Glutamatergic neuron (in vitro differentiated cells): ENCODE measurements at places on chromosomes 1 and 21.

DNA sequence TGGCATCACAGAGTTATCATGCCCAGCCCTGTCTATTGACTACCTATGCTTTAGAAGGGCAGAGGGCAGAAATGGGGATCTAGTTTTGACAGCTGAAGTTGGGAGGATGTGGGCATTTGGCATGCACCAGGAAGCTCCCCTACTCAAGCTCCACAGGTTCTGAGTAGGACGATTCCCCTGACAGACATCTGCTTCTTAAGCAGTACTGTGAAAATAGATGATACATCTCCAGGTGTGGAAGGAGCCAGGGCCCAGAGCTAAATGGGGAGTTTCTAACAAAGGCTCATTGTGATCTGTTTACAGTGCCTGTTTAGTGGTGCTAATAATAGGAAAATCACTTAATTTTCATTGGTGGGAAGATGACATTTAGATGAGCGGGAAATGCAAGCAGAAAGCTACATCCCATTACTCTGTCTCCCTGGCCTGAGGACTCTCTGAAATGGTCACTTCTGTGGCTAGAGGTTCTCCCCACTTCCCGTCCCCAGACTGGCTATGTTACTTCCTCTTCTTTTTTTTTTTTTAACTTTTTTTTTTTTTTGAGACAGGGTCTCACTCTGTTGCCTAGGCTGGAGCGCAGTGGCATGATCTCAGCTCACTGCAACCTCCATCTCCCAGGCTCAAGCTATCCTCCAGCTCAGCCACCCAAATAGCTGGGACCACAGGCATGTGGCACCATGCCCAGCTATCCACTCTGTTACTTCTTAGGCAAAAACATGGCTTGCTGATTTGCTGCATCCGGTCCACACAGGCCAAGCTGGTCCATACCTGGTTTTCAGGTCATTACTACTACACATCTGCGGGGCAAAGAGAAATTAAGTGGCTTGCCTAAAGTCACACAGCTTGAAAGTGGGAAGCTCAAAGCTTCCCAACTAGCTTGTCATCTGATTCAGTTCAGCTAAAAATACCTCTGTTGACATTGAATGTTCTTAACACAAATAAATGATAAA is 23.2 kb upstream of the CNIH3 start:
- DNase-seq, result no peak

DNA sequence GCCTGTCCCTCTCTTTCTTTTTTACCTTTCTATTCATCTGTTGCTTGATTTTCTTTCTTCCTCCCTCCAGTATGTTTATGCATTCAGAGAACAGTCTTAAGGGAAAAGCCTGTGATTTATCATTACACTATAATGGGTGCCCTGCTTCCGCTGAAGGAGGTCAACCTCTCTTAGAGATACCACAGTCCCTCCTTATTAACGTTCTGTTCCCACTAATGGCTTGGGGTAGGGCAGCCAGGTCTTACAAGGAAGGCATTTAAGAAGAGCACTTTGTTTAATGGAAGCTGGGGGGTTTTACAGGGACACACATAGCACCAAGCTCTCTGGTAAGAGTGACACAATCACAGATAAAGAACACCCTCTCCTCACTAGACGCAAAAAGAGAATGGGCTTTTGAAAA is 523.5 kb downstream of the NUF2 start:
- no peak for DNase-seq

DNA sequence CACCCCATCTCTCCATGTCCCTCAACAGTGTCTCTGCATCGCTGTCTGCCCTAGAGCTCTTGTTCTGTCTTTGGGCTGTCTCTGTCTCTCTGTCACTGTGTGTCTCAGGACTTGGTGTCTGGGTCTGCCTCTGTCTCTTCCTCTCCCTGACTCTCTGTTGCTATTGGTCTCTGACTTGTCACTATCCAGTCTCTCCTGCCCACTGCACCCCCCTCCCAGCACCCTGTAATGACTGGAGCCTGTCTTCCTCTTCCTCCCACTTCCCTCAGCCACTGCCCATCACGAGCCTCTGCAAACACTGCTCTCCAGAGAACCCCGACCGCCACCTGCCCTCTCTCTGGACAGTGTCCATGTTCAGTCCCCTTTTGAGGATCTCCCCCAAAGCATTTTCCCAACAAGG is 12.1 kb downstream of the PEAR1 start:
- no peak for DNase-seq

- DNase-seq, result no peak
Measured at GRCh38 chr1:115199416-115200132, 110.3 kb upstream of the TSPAN2 start.

- DNase-seq, result no peak
Measured at GRCh38 chr1:174890024-174890423, 109.7 kb upstream of the CACYBP start.

DNA sequence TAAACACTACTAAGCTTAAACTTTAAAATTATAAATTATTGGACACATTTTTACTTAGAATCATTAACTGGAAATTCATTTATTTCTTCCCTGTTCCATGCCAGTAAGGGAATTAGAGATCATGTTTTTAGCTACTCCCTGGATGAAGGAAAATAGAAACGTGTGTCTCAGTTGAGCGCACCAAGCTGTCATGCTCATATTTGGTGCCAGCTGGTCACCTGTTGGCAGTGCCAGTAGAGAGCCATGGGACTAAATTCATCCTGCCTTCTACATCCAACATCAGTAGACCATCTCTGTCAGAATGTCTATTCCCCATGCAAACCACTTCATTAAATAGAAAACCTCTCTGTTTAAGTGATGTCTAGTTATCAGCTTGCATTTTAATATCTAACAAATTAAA is 17.4 kb upstream of the SLC22A15 start:
- no peak for DNase-seq

DNA sequence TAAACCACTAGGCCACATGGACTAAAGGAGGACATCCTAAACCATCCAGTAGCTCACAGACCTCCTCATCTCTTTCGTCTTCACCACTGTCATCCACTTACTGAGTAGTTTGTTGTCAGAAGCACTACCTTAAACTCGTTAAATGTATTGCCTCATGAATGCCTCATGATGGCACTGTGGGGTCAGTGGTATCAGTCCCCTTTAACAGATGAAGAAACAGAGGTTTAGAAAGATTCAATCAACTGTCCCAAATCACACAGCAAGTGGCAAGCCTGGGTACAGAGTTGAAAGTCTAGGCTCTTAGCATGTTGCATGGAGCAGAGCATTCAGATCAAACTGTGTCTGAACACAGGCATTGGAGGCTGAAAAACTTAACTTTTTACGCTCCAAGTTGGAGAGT is 183.6 kb upstream of the KIAA0040 start:
- DNase-seq, result no peak

DNA sequence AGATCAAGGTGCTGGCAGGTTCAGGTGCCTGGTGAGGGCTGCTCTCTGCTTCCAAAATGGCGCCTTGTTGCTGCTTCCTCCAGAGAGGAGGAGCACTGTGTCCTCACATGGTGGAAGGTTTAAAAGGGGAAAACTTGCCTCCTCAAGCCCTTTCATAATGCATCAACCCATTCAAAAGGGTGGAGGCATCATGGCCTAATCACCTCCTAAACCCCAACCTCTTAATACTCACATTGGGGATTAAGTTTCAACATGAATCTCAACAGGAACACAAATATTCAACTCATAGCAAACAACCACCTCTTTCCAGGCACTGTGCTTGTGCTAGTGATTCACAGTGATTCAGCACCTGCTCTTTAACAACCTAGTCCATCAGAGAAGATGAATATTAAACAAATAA is 4.2 kb downstream of the S100A12 start:
- no peak for DNase-seq

DNA sequence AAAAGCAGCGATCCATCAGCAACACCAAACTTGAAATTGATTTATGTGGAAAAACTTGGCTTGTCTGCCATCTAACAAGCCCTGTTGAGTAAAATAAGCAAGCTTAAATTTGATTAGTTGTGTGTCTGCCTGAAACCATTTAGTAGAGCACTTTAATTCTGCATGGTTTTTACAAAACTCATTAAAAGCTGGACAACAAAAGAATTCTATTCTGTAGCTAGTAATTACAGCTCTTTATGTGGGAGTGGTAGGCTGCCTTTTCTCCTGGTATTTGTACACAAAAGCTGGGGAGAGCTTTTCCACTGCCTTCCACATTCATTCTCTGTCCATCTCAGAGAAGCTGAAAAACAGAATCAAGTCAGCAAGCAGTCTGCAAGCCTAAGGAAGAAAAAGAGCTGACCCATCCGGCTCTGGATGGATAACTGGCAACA is 1.7 kb downstream of the ETS2 start:
- no peak for DNase-seq

DNA sequence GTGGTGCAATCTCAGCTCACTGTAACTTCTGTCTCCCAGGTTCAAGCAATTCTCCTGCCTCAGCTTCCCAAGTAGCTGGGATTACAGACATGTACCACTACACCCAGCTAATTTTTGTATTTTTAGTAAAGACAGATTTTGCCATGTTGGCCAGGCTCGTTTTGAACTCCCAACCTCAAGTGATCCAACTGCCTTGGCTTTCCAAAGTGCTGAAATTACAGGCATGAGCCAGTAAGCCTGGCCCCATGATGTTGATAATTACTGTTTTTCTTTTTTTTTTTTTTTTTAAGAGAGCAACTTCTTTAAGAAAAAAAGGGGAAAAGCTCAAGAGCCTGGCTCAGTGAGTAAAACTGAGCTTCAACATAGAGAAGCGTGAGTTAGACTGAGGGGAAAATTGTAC is 9.6 kb upstream of the SOAT1 start:
- no peak for DNase-seq

DNA sequence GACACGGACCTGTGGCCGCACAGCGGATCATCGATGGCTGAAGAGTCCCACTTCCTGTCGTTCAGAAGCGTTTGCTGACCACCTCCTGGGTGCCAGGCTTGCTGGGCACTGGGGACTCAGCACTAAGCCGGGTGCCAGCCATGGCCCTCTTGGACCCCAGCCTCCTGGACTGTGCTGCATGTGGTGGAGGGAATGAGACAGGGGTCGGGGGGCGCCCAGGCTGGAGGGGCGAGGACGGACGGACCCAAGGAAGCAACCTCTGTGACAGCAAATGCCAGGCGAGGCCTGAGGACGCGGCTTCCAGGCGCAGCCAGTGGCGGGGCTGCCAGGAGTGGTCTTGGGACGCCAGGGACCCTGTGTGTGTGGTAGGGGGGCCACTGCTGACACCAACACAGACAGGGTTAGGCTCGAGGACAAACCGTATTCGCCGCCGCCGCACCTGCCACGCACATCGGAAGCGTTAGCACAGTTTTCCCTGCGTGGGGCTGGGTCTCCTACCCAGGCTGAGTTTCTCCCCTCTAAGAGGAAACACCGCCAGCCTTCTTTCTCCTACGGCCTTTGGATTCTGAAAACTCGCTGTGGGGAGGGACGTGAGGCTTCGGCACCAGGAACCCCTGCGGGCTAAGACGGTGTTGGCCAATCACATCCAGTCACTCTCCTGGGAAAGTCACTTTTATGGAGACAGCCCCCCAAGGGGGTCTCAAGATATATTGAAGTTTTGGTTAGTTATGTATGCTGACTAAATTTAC is 3.1 kb upstream of the MXRA8 start:
- DNase-seq, result no peak

GRCh38 chr1:8364528-8365442 is 46.9 kb downstream of the SLC45A1 start:
- no peak for DNase-seq

GRCh38 chr1:74498901-74499300 is 13.5 kb downstream of the LRRC53 start:
- DNase-seq, result no peak

DNA sequence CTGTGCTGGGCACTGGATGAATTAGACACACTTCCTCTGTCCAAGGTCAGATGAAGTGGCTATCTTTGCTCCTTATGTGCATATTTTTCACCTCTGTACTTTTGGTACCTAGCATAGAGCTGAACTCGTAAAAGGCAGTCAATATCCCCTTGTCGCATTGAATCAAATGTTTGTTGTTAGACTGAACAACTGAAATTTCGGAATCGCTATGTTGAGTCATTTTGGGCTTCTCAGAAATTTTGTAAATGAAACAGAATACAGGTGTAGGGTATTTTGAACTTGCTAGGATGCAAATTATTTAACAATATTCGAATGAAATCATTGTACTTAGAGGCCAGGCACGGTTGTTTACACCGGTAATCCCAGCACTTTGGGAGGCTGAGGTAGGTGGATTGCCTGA is 48.0 kb downstream of the PDE4B start:
- no peak for DNase-seq

- DNase-seq, result no peak
Measured at GRCh38 chr1:220189750-220190347, 82.4 kb downstream of the RAB3GAP2 start.

- DNase-seq, result no peak
Measured at GRCh38 chr1:43510621-43511020, 20.1 kb upstream of the PTPRF start.

DNA sequence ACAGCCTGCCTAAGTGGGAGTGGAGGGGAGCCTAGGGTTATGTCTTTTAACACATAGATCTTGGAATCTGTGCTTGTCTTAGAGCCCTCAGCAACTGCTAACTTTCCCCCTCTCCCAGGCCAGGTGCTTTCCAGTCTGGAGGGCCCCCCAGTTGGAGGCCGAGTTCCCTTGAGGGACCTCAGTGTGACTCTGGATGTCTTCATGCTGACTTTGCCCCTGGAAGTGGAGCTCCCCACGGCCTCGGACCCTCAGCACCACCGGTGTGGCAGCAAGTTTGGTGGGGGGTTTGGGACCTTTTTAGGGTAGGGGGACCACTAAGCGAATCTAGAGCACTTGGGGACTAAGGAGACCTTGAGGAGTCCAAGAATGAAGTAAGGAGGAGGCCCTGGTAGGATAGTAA is 22.9 kb downstream of the HYI start:
- DNase-seq, result no peak

- no peak for DNase-seq
Measured at GRCh38 chr1:212565079-212565478, 43.5 kb upstream of the ATF3 start.

GRCh38 chr1:101438359-101438758 is 201.5 kb downstream of the S1PR1 start:
- DNase-seq, result no peak

DNA sequence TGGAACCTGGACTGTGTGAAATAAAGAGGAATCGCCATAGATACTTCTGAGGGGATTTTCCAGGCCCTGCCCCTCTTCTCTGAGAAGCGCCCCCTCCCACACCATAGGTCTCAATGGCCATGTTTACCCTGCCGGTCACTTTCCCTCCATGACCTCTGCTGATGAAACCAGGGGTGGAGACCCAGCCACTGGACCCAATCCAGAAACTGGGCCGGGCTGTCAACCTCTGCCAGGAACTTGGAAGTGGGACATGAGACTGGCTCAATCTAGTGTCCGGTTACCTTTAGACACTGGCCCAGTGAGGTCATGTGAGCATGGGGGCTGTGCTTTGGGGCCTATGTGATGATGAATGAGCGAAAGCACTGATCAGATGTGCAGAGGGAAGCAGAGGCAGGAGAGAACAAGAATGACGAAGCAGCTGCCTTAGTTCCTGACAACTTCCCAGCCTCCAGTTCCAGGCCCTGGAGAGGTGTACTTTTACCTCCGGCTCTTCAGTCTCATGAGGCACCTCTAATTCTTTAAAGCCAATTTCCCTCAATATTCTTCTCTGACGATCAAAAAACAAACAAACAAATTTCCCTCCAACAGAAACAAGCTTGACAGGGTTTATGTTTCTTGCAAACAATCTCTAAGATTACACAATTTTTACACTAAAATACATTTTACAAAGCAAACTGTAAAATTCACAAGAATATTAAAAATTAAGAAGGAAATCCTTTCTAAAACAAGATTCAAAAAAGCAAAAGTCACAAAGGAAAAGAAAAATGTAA is 4.9 kb downstream of the ASAP3 start:
- DNase-seq, result no peak
